ENCODE measurements at places on chromosomes 1 and 21. TPM values are rescaled to one million over a fixed set of nuclear protein-coding genes. Genes with fewer than 3 reads are reported as not detected.

Gene TGFB2
- 0.62 TPM for total RNA-seq

Gene PEAR1
- 50.7 TPM for total RNA-seq

- no peak for DNase-seq
These were observed 6.4 kb upstream of the FRRS1 start for GRCh38 chr1:99772809-99773208.

GRCh38 chr21:15446223-15446622 lies 283.6 kb upstream of the USP25 start:
- no peak for DNase-seq

- no peak for DNase-seq
These were observed 19.6 kb upstream of the SPAG17 start for GRCh38 chr1:118204648-118205047.

- DNase-seq: no peak
These were observed 133.2 kb upstream of the KCNJ15 start for GRCh38 chr21:38123626-38124025.
